Skeletal muscle cell (primary cell): ENCODE measurements at places on chromosomes 1 and 21.

DNA sequence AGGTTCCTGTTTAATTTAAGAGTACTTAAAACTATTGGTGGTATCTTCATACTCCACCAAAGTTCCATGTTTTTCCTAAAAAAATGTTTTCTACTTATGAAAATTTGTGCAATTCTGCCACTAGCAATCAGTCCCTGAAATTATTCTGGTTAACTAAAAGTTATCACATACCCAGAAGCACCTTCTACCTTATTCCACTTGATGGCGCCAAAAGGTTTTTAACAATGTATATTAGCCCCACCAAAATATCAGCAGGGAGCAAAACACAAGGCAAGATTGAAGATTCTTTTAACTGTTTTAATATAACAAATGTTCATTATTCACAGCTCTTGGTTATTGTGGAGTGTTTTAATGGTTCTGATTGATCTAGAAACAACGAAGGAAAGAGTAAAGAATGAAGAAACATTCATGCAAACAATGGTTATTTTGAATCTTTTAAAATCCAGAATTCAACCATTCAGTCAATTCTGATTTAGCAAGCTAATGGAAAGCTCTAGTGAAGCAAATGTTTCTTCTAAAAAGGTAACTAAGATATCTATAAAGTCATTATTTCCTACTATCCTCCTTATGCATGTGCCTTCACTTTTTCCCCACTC is 67.2 kb downstream of the TTLL7 start:
- DNase-seq: no peak

DNA sequence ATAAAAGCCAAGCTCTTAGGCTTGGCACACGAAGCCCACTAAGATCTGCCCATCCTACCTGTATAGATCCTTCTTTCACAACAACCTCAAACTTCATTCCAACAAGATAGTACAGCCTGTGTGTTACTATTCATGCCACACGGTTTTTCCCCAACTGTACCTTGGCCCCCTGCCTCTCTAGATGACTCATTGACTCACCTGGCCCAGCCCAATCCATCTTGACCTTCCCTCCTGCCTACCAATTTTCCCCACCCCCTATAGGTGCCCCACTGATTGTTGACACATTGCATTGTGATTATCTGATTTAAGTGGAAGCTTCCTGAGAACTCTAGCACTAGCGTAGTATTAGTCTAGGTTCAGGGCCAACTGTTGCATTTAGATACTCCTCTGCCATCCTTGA is 2.0 kb upstream of the CD101 start:
- DNase-seq: no peak

GRCh38 chr21:19878133-19878532 is 1120.1 kb upstream of the NCAM2 start:
- no peak for DNase-seq

DNA sequence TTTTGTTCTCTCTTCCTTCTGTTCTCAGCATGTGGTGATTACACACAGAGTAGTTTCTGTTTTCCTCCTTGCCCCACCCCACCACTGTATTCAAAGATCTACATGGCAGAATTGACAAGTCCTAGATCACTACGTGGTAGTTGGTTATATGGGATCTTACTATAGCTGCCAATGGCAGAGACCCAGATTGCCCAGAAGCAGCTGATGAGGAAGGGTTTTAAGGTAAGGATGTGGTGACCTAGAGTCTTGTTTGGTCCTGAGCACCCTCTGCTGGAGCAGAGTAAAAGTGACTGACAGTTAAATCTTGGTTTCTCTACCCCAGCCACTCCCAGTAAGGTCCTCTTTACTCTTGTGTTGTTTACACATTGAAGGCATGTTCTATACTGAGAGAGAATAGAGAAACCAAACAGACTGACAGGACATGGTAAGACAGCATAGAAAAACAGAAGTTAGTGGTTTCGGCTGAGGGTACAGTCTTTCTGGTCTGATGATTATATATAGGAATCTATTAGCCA is 22.8 kb upstream of the STRIP1 start:
- DNase-seq: no peak

- no peak for DNase-seq
These were observed 128.0 kb upstream of the DPYD start for GRCh38 chr1:98048751-98049325.

GRCh38 chr1:203196371-203196770 is 9.9 kb upstream of the CHI3L1 start:
- no peak for DNase-seq

DNA sequence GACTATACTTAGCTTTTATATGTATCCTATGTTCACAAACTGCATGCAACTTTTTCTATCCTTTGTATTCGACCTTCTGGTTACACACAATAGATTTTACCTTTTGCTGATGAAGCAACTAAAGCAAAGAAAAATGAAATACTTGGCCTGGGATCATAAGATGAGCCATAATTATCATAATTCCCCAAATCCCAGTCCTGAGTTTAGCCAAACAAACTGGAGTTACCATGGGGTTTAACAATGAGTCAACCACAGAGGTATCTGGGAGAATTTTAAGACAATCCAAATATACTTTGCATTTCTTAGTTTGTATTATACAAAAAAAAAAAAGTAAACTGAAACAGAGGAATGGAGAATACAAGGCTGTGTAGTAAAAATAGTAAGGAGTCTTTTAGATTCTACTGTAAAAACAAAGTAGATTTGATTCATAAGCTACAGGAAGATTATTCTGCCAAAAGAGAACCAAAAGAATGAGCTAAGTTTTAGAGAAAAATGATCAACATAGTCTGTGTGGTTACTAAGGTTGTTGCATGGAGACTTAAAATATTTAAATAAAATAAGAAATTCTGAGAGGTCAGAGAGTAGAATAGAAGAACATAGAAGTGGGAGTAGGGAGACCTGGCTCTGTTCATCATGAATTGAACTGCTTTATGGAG is 60.4 kb upstream of the GORAB start:
- no peak for DNase-seq

DNA sequence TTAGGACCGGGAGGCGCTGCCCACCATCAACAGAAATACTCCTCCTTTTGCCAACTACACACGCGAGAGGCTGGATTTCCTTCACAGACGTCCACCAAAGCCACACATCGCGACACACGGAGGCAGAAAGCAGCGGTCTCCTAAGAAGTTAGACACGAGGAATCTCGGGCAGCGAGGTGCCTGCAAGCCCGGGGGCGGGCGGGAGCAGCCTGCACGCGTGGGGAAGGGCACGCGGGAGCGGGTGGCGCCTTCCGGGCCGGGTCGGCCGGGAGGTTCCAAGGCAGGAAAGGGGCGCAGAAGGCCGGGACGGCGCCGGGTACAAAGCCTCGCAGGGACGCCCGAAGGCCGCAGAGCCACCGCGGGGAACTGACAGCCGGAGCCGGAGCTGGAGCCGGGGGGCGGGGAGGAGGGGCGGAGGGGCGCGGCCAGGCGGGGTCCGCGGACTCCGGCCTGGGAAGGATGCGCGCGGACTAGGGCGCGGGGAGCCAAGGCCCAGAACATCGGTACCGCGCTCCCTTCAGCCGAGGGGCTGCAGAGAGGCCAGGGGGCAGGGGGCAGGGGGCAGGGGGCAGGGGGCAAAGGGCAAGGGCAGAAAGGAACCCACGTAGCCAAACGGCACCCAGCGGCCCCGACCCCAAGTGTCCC is 722 bp downstream of the NPHP4 start:
- DNase-seq: no peak

- no peak for DNase-seq
These were observed 15.9 kb upstream of the PPP2R5A start for GRCh38 chr1:212269306-212269705.
